Activated T-helper 17 cell treated with anti-CD3 and anti-CD28 coated beads, Interleukin-2, amount 50 U/mL, for 72 hours (primary cell): ENCODE measurements at places on chromosomes 4 and X.
A peak's percentile ranks its signal among the peaks of the same experiment; 100 is the strongest.

- no peak for ATAC-seq
These were observed 68.1 kb downstream of the MOSPD2 start for GRCh38 chrX:14941301-14941700.

GRCh38 chr4:13981499-13981898 lies 354.0 kb upstream of the BOD1L1 start:
- ATAC-seq: no peak

GRCh38 chrX:129556806-129557315 lies 16.8 kb downstream of the OCRL start:
- no peak for ATAC-seq

GRCh38 chr4:145045180-145045579 lies 52.8 kb downstream of the ANAPC10 start:
- ATAC-seq: no peak

GRCh38 chrX:152992115-152992514 lies 1.8 kb downstream of the PNMA5 start:
- no peak for ATAC-seq

DNA sequence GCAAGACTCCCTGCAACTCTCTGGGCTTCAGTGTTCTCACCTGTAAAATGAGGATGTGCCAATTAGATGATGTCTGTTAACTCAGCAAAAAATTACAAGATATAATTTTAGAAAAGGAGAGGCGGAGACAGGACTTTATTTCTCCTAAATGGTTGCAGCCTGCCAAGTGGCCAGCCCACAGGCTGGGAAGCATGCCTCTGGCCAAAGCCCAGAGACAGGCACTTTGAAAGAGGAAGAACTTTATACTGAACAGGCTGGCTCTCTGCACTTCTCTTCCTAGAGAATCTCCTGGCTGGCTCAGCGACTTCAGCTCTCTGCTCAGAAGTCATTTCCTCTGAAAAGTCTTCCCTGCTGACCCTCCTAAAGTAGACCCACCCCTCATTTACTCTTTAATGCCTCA lies 3.7 kb downstream of the PRDM5 start:
- ATAC-seq: no peak

DNA sequence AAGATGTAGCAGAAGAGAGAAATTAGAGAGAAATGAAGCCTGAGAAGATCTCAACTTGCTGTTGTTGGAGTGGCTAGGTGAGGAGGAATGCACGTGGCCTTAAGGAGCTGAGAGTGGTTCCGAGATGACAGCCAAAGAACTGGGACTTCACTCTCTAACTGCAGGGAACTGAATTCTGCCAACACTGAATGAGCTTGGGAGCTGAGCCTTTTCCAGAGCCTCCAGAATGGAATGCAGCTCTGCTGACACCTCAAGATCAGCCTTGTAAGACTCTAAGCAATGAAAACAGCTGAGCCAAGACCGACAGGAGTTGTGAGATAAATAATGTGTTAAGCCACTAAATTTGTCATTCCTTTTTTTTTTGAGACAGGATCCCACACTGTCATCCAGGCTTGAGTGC lies 73.0 kb downstream of the TLL1 start:
- ATAC-seq: no peak

GRCh38 chr4:25969374-25970155 lies 55.5 kb downstream of the SMIM20 start:
- no peak for ATAC-seq

DNA sequence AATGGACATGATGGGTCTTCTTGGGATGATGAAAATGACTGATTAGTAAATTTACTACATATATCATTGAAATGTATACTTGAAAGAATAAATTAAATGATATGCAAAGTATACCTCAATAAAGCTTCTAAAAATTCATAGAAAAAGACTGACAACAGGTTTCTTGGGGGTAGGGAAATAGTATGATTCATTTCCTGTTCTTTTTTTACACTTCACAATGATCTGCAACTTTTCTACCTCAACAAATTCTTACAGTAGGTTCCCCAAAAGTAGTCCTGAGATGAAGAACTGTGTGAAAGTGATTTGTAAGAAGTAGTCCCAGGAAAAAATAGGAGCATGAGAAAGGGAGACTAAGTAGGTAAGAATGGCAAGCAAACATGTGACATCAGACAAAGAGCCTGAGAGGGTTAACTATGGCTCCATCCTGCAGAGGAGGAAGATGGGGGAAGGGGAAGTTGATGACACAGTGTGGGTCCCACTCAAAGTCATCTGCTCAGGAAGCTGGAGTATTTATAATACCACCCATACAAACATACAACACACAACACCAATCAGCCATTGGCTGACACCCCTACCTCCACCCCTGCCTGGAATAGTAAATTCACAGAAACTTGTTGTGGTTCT lies 73.9 kb downstream of the ARHGAP6 start:
- no peak for ATAC-seq

- ATAC-seq: no peak
These were observed 7.7 kb downstream of the ABCD1 start for GRCh38 chrX:153732401-153732800.

GRCh38 chr4:89056292-89056952 lies 563 bp downstream of the FAM13A start:
- no peak for ATAC-seq

GRCh38 chrX:74535086-74535407 lies 79.4 kb downstream of the RLIM start:
- ATAC-seq: no peak

- ATAC-seq: no peak
These were observed 100.8 kb downstream of the ANXA3 start for GRCh38 chr4:78652282-78652876.

DNA sequence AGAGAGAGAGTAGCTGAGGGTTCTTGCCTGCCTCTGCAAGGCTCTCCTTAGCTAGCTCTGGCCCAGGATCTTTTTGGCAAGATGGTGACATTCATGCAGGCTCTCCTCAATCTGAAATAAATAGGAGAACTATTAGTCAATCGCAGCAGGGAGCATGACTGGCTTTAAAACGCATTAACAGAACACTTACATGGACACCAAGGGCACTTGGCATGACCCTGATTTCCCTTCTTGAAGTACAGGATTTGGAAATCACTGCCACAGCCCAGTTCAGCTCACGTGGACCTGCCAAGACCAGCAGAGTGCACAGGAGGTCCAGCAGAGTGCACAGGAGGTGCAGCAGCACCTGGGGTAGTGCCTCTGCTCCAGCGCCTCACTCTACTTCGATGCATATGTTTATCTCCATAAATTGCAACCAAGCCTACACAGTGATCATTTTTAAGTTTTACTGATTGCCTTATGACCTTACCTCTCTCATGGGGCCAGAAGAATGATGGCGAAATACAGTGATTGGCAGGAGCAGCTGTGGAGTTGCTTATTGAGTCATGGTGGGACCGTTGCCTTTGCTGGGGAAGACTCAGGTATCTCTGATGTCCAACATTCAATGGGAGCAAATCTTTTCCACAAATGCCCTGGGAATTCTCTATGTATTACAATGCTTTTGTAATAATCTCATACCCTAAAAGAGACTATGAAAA lies 122.4 kb downstream of the SYNPO2 start:
- ATAC-seq: no peak

DNA sequence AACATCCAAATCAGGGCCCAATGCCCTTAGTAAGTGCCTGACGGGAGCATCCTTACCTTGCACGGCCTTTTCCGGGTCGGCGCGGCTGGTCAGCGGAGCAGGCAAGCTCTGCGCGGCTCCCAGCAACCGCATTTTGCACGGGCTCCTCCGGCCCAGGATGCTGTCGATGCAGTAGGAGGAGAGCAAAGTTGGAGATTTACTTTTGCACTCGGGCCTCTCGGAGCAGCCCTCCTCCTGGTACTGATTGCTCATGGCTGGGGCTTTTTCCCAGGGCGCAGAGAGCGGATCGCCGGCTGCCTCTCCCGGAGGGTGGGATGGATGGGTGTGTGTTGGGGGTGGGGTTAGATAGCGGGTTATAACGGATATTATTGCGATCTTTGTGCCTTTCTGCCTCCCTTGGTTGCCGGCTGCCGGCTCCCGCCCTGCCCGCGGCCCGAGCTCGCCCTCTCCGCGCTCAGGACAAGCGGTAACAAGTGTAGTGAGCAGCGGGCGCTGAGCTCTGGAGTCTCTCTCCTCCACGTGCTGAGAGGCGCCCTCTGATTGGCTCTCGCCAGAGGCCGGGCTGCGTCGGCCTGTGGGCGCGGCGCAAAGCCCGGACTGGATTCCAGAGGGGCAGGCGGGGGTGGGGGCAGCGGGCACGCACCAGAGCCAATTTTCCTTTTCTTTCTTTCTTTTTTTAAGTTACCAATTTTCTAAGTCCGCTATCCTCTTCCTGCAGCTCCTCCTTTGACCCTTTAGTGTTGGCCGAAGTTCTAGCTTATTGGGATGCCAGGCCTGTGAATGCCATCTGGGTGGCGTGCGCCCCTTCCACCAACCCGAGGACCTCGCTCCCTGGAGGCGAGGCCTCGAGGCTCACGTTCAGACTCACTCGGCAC lies at the start of gene ARX:
TSS of gene ARX (minus strand) at position 480 of the 875 bp plus-strand sequence. CDS start at position 252, 228 bp downstream.
- ATAC-seq: peak; percentile 35

DNA sequence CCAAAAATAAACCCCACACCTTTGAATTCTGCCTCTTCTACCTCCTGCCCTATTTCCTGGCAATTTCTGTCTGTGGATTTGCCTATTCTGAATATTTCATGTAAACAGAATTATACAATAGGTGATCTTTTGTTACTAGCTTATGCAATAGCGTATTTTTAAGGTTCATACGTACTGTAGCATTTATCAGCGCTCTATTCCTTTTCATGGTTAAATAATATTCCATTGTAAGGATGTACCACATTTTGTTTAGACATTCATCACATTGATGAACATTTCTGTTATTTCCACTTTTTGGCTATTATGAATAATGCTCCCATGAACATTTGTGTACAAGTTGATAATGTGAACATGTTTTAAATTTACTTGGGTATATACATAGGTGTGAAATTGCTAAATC lies 780.4 kb upstream of the MAGEB2 start:
- ATAC-seq: no peak

DNA sequence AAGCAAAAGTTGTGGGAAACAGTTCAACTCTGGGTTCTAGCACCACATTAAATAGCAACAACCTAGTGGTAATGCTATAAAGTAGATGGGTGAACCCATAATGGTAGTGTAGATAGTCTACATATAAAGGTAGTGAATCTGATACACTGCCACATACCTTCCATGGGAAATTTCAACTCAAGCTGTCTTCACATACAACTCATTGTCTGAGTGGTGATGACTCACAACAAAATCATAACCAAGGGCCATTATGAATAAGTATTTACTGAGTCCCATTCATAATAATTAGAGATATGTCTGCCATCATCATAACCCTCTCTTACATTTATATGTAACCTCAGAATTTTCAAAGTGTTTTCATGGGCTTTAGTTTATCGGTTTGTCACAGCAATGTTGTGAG lies 34.8 kb downstream of the EGF start:
- ATAC-seq: peak; percentile 85

DNA sequence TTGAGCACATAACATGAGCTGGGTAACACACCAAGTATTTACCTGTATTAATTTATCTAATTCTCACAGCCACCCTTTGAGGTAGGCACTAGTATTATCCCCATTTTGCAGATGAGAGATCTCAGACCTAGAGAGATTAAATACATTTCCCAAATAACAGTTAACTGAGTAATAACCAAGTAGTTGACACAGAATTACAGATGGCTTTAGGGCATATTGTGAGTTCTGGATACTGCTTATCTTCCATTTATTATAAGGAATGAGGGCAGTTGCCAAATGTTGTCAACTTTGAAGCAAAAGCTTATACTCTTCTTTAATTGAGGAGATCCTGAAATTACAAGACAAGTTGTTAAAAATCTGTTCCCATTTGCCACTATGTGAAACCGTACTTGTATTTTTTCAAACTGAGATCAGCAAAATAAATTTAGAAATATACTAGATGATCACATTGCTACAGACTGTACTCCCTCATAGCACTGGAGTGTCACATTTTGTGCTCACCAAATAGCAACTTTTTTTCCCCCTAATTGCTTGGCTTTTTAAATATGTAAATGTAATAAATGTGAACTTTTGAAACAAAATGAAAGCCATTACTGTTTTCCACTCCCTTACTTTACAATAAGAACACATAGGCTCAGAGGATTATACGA lies 62.0 kb downstream of the ZNF827 start:
- no peak for ATAC-seq

DNA sequence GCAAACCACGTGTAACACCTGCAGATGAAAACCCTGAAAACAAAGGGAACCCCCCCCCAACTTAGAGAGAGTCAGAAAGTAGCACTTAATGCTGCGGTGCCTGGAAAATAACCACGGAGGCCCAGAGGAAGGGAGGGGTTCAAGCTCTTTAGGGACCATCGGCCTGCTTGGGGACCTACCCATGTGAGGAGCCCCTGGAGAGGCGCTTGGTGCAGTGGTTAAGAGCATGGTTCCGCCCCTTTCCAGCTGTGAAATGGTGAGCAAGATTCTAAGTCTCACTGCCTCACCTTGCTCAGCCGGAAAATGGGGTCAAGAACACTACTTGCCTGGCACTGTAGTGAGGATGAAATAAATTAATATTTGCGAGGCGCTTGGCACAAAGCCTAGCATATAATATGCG lies 13.8 kb downstream of the SLC25A5 start:
- ATAC-seq: peak; percentile 18

GRCh38 chr4:71558248-71558647 lies 219.4 kb downstream of the SLC4A4 start:
- ATAC-seq: peak; percentile 69

DNA sequence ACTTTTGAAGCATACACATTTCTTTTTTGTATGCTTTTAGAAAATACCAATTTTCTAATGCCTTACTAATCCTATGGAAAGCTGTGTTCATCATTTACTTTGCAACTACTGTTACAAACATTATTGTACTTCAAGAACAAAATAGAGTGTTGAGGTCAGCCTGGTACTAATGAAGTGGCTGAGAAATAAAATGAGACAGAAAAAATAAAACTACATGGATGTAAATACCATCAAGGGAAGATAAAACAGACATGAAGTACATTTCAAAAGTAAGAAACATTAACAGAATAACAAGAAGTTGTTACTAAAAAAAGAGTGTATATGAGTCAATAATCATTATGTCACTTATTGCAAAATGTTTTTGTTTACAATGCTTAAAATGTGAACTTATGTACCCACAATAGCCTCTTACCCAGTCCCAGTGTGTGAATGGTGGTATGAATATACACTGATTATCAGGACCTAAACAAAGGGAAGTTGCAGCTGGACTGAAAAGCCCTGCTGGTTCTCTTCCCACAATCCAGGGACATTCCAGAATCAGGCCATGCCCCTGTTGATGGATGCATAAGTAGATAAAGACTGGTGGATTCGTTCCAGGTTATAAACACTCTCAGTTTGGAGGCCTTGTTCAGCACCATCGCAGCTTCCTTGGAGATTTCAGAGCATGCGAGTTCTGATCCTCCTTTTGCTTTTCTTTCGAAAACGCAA lies 2.4 kb upstream of the CSN3 start:
- ATAC-seq: no peak

- ATAC-seq: no peak
These were observed 65.3 kb downstream of the PDLIM5 start for GRCh38 chr4:94516999-94517398.

- no peak for ATAC-seq
These were observed at the start of gene FAM9B for GRCh38 chrX:9033989-9034388. Gene FAM9B (minus strand): TSS chrX:9034127. CDS start chrX:9032986, 1,141 bp downstream.
